Stimulated activated CD4-positive, alpha-beta T cell treated with anti-CD3 and anti-CD28 coated beads, Interleukin-4, amount 100 ng/mL, for 4 hours (primary cell): ENCODE measurements at places on chromosomes 1 and 21.

DNA sequence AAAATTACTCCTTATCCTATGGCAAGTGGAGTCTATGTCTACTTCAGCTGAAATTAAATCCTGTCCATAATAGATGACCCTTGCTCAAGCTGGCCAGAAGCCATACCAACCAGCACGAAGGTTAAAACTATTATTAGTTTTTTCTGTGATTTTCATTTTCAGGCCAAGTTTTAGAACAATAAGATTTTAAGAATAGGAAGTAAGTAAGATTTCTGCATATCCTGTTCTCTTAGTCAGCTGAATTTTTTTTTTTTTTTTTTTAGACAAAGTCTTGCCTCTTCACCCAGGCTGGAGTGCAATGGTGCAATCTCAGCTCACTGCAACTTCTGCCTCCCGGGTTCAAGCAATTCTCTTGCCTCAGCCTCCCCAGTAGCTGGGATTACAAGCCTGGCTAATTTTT is 6.1 kb upstream of the RBP7 start:
- DNase-seq, result no peak

DNA sequence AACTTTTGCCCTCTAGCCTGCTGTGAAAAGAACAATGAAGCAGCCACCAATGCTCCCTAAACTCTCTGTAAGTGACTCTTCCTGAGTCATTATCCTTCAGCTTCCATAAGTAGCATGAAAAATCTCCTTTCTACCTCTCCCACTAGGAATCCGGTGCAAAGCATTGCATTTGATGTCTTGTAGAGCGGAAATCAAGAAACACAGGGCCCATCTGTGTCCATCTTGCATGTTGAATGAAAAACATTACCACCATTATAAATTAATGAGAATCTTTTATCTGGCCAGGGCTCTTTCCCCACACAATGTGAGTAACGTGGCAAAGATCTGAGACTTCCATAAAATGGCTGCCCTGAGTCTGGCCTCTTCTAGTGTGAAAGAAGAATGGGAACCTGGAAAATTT is 324.4 kb downstream of the ADGRL2 start:
- DNase-seq, result no peak

DNA sequence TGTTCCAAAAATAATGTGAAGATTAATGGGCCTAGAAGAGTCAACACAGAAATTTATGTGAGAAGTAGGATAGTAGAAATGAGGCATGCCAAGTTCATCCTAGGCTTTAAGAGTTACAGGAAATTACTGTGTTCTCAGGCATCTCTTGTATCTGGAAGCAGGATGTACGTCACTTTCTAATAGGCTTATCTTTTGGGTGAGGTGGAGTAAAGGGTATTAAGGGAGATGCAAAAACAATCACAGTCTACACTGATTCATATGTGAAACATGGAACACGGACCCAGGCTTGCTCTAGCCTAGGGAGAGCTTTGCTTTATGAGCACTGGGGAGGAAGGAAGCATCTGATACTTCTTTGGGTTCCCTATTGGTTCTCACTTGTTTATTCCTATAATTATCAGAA is 84.5 kb upstream of the RGS4 start:
- DNase-seq, result no peak

- no peak for DNase-seq
Observed at GRCh38 chr1:71156590-71156989, 75.8 kb upstream of the ZRANB2 start.

DNA sequence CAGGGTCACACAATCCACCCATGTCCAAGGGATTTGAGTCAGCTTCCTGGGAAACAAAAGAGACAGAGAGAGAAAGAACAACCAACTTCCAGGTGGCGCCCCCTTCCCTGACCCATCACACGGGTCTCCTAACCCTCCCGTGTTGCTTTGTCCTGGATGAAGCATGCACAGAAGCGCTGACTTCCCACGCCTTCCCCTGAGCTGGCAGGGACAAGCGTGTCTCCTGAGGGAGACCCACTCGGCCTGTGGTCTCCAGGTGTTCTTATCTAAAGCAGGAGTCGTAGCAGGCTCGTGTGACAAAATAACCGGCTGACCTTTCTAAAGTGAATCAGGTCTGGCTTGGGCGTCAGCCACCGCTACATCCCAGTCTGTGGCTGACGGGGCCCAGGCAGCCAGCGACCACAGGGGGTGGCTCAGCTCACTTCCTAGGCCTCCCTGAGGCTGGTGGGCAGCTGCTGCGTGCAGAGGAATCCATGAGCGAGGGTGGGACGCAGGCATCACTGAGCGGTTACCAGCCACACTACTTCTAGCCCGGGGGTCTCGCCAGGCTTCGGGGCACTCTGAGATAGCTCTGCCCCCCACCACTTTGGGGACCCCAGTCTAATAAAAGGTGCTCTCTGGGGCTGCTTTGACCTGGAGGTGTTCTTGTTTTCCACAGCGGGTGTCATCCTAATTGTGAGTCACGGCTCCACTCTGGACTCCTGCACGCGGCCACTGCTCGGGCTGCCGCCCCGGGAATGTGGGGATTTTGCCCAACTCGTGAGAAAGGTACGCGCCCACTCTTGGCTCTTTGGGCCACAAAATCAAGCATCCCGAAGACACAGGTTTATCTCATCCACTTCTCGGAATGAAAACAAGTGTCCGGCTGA is 40.4 kb downstream of the UBASH3A start:
- no peak for DNase-seq

- DNase-seq, result no peak
Observed at GRCh38 chr1:17352419-17352909, 19.5 kb upstream of the PADI6 start.

DNA sequence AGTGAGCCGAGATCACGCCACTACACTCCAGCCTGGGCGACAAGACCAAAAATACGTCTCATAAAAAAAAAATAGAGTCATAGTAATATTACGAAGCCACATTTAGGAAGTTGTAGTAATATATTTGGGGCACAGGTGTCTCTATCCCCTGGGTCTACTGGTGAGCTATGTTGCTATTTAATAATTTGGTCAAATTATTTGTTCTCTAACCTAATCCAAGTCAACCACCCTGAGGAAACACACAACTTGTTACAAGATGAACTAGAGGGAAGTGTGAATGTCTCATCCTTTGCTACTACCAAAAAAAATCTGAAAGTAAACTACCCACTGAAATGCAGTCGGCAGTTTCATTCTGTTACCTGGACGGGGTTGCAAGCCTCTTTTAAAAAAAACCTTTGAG is 35.3 kb downstream of the RGS8 start:
- DNase-seq, result no peak

- no peak for DNase-seq
Observed at GRCh38 chr1:64881281-64881680, 85.1 kb downstream of the JAK1 start.

DNA sequence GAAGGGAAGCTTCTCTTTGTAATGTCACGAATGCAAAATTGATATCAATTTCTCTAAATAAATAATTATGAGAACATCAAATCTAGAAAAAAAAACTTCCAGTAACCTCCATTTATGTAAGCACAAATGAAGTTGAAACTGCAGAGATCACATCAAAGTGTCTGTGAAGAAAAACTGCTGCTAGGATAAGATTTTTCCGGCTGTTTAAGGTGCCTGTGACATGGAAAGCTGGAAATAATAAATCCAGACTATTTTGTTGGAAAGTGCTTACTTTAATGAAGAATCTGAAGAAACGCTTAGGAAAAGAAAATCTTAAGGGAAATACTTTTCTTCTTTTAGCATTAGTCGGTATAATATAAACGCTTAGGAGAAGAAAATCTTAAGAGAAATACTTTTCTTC is 57.0 kb downstream of the CHRM3 start:
- no peak for DNase-seq

DNA sequence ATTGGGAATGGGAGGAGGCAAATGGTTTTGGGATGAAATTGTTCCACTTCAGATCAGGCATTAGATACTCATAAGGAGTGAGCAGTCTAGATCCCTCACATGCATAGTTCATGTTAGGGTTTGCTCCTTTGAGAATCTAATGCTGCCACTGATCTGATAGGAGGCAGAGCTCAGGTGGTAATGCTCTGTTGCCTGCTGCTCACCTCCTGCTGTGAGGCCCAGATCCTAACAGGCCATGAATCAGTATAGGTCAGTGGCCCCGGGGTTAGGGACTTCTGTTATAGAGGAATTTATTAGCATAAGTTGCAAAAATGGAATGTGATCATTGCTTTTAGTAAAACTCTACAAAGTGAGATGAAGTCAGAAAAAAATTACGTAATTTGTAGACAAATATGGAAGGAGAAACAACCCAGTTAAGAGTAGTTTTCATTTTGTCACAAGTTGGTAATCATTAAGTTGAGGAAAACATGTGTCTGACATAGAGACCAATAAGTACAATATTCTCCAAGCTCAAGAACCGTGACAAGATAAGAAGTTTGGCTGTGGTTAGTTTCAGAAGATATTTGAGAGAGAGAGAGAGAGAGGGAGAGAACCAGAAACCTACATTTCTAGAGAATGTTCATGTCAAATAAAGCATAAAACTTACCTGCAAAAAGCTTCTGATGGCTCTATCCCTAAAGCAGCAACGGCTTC is 689.7 kb upstream of the PRMT6 start:
- no peak for DNase-seq

GRCh38 chr21:23384679-23385078 is 2222.6 kb downstream of the MRPL39 start:
- DNase-seq, result no peak

DNA sequence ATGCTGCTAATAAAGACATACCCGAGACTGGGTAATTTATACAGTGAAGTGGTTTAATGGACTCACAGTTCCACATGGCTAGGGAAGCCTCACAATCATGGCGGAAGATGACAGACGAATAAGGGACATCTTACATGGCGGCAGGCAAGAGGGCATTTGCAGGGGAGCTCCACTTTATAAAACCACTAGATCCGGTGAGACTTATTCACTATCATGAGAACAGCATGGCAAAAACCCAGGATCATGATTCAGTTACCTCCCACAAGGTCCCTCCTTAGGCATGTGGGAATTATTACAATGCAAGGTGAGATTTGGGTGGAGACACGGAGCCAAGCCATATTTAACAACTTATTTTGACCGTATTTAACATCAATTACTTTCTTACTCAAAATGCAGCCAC is 739.0 kb downstream of the NCAM2 start:
- no peak for DNase-seq

GRCh38 chr21:37398697-37399096 is 32.1 kb downstream of the DYRK1A start:
- DNase-seq, result no peak

DNA sequence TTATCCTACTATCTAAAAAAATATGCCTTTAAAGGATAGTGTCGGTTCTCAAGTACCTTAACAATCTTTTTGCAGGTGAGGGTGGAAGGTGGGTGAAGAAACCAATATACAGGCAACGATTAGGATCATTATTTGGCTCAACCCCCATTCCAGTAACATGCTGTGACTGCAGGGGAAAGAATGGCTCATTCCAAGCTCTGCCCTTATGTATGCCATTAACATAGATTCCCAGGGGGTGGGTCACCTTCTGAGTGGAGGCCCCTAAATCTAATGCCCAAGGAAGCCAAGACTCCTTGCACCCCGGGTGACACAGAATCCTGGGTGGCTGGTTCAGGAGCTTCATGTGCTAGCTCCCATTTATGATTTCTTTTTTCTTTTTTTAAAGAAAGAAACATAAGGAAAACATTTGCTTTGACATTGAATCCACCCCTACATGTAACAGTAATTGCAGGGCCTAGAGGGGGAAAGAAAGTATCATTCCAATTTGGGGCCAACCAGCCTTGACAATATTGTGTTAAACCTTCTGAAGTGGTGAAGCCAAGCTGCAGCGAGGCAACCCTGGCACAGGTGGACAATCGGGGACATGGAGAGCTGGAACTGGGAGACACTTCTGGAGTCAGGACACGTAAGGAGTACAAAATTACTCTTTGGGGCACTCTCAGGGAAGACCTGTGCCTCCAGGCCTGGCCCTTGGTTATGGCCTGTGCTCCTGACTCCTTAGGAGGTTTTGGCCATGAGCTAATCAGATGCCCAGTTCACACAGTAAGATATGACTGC is 200.3 kb downstream of the PBX1 start:
- DNase-seq, result no peak

DNA sequence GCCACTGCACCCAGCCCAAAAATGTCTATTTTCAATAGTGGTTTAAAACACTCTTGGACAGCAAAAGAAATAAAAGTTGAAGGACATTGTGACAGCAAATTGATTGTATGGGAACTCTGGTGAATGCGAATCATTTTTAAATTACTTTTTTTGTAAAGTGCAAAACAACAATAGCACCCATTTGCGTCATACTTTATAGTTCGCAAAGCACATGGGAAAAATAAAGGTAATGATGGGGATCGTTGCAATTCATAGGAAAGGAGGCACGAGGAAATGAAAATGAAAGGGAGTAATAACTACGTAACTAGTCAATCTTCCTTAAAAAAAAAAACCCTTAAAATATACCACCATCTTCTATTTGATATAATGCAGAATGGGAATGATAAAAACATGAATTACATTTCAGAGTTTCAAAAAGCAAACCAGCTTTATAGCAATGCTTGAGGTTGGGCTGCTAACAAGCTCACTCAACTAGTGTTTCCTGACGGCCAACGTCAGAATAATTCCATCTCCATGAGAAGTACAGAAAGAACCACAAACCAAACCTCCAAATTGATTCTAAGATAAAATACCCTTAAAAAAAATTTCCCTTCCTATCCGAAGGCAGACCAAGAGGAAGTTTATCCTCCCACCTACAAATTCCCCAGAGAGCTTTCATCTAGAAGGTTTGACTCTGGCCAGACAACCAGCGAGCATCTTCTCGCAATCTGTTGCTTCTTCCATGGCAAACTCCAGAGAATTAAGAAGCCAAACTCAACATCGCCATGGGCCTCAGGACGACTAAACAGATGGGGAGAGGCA is at the start of gene EDARADD:
Gene EDARADD (plus strand): TSS at position 606 of the 801 bp plus-strand sequence. CDS start 159 bp downstream, at position 765.
- DNase-seq, result no peak

DNA sequence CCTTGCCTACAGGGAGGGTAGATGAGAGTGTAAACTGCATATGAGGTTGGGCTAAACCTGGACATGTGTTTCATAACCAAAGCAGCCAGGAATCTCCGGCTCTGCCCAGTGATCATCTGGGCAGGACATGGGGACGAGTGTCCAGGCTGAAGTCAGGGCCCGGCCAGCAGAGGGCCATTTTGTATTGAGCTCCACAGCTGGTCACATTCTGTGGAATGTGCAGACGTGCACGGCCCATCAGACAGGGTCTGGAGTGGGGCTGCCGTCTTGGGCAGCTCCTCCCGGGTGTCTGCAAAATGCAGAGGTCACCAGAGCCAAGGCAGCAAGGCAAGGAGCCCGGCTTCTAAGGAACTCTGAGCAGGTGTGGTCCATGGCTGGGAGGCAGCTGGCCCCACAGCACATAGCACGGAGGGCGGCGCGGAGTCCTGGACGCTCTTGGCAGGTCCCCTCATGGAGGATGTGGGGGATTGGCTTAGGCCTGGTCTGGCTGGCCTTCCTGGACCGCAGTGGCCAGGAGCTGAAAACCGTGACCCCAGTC is 6.2 kb downstream of the LRRC3 start:
- DNase-seq, result no peak

- no peak for DNase-seq
Observed at GRCh38 chr1:236119943-236120484, 22.3 kb upstream of the GPR137B start.
